ENCODE measurements at places on chromosomes 6 and 20.
A peak's percentile ranks its signal among the peaks of the same experiment; 100 is the strongest.

DNA sequence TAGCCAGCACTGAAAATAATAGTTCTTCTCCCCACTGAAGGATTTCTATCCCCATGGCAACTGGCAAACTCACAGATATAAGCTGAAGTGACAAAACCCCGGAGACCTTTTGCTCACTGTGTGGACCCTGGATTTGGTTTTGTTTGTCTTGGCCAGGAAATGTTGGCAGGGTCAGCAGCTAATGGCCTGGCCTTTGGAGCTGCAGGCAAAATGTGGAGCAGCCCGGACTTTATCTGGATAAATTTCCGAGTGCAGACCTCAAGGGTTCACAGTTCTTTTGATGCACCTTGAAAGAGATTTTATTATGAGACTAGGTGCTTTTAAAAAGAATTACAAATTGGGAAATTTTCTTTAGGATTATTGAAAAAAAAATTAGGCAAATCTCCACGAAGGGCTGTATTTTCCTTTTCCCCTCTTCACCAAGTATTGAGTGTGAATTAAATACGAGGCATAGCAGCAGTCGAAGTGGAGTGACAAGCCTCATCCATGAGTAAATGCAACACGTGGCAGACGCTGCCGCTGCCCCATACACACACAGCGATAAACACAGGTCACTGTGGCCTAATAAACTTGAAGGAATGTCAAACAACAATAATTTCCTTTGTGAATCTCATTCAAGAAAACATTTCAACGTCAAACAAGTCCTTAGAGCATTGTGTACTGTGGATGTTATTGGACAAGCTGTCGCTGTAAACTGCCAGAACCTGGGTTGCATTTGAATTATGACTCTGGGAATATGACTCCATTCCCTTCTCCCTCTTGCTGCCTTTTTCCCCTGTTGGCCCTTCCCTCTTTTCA lies 35.1 kb upstream of the CCN6 start:
- DNase-seq, result peak; percentile 30

- no peak for DNase-seq
Measured at GRCh38 chr6:96340164-96340563, 181.4 kb upstream of the UFL1 start.

DNA sequence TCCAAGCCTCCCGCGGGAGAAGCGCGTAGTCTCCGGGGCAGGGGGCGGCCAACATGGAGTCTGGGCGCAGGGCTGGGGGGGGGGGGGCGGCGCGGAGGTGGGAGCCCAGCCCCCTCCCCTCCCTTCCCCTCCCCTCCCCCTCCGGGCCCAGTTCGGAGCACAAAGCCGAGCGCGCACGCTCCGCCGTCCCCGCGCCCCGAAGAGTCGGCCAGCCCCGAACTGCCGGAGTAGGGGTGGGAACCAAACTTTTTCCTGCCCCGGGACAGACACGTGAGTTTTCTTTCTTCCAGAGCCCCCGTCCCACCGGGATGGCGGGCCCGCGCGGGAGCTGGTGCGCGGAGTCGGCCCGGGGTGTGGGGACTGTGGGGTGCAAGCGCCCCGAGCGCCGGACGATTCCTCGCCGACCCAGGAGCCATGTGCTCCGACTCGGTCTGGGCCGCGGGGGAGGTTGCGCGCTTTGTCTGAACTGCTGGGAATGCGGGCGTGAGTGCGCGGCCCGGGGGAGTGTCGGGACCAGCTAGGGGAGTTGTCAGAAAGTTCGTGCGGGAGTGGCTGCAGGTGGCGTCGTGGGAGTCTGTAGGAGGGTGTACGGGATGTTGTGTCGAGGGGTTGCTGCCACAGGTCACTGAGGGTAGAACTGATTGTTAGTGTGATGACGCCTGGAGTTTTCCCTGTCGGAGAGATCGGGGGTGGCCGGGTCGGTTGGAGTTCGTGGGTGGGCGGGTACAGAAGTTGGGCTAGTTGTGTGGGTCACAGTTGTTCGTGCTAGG lies 1.2 kb downstream of the TGIF2 start:
- DNase-seq, result peak; percentile 83

DNA sequence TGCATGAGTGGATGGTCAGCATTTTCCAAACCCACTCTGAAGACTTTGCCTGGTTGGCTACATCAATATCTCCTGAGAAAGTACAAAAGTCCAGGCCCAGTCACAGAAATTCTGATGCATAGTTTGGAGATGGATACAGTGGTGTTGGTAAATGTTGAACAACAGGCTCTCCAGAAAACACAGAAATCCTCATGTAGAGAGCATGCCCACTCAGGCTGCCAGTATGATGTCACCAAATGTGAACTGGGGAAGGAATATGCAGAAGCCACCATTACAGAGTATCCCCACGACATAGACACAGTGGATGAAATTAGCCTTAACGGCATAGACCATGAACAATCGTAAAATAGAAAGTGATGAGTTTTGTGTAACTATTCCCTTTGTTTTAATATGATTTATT lies 97.1 kb upstream of the NXT1 start:
- no peak for DNase-seq

GRCh38 chr6:47165918-47166317 lies 123.8 kb upstream of the ADGRF1 start:
- DNase-seq, result no peak
